Fibroblast of the aortic adventitia (primary cell): ENCODE measurements at places on chromosomes 2 and 18.

- DNase-seq: no peak
Measured at GRCh38 chr2:203080447-203081045, 65.9 kb downstream of the NBEAL1 start.

GRCh38 chr18:35729991-35730668 lies 148.6 kb downstream of the GALNT1 start:
- peak; percentile 20 for DNase-seq

- no peak for DNase-seq
Measured at GRCh38 chr2:192073878-192074277, 120.9 kb downstream of the TMEFF2 start.

DNA sequence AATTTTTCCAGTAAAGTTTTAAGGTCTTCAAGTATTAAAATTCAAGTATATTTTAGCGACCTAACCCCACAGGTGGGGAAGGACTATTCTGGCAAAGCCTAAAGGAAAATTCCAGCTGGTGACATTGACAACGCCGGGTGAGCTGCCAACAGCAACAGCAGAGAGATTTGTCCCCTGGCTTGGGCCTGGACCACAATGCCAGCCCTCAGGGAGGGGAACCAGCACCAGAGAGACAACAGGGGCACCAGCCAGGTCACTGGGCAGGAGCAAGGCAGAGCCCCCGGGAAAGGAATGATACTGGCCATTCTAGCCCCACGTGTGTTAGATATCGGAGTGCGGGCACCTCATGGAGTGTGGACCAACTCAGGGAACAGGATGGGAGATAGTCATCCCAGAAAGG lies 95.7 kb downstream of the ARMC9 start:
- DNase-seq: no peak

DNA sequence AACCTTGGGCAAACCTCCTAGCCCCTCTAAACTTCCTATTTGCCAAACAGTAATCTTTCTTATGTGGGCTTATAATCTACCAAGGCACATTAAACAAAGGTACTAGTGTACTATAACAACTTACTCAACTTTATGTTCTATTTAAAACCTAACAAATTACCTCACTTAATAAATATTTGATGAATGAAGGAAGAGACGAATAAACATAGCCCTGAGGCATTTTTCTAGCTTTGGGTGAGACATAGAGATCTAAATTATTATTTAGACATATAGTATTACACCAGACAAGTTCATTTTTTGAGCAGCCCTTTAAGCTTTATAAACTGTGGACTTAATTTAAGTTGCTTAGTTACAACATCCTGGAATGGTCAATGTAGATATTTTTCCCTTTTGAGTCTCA lies 104.6 kb downstream of the UNC80 start:
- DNase-seq: no peak
